ENCODE measurements at places on chromosomes 6 and 20.

GRCh38 chr6:79138146-79138545 lies 60.1 kb upstream of the PHIP start:
- DNase-seq: no peak

- DNase-seq: no peak
These were observed 163.6 kb downstream of the SYNDIG1 start for GRCh38 chr20:24633026-24633425.

GRCh38 chr6:108653949-108654348 lies 93.2 kb downstream of the FOXO3 start:
- DNase-seq: no peak

GRCh38 chr6:137013738-137014602 lies 30.8 kb downstream of the IL20RA start:
- DNase-seq: peak; percentile 33

Data from NAMALWA (cell line).